Gastroesophageal sphincter (tissue), 4 donors: ENCODE measurements at places on chromosomes 5 and 9. TPM values are rescaled to one million over a fixed set of nuclear protein-coding genes. Genes with fewer than 3 reads are reported as not detected.

COL5A1 gene
- total RNA-seq = 48.5 TPM

PCDHGA7 gene
- 14.3 TPM for total RNA-seq

ARL14EPL gene
- not detected for total RNA-seq

GRCh38 chr5:81537905-81538547 lies 144.1 kb upstream of the ACOT12 start:
- H3K4me1 ChIP-seq = peaks cover 2% of the 10 kb centered on the region
- H3K27ac ChIP-seq = no peak overlapping the region
- ATAC-seq = no peak

DNA sequence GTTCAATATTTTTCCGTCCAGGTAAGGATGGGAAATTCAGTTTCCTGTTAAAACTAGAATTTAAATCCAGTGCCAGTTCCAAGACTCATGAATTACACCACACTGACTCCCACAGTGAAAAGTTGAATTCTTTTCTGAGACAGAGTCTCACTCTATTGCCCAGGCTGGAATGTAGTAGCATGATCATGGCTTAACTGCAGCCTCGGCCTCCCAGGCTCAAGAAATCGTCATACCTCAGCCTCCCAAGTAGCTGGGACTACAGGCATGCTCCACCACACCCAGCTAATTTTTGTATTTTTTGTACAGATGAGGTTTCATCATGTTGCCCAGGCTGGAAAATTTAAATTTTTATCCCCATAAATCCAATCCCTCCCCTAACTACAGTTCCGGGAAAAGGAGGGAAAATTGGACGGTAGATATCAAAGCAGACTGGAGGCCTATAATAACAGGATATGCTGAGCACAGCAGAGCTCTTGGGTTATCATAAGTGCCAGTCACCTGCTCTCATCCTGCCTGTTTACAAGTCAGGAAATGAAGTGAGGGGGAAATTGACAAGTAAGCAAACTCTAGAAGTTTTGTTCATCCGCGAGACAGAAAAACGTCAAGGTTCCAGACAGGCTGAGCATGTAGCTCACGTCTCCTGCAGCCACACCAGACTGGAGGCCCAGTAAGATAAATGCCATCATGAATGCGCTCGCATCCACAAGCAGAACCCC lies 105.7 kb downstream of the UGCG start:
- no peaks in the 10 kb centered on the region for H3K27me3 ChIP-seq
- H3K4me3 ChIP-seq = no peak overlapping the region
- H3K4me1 ChIP-seq = no peaks in the 10 kb centered on the region
- H3K36me3 ChIP-seq = no peaks in the 10 kb centered on the region

DNA sequence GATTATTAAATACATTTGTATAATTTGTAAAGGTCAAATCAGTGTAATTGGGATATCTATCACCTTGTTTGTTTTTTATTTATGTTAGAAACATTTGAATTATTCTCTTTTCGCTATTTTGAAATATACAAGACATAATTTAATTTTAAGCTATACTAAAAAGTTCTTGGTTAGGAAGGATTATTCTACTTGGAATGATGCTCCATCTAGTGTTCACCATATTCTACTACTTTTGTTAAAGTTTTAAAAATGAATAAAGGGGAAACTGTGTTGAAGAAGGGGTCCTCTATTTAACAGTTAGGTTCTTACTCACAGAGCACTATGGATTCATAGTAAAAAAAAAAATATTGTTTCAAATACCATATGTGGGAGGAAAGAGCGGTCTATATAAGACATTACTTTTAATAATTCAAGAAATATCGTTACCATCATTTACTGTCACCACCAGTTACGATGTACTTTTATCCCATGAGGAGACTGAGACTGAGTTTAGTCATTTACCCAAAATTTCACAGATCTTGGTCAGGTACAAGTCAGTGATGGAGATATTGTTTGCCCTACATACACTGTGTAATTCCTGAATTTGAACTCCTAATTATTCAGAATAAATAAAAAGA lies 6.3 kb upstream of the STOM start:
- H3K27me3 ChIP-seq = no peaks in the 10 kb centered on the region
- ATAC-seq = no peak
- peaks cover 47% of the 10 kb centered on the region for H3K4me1 ChIP-seq
- no peak overlapping the region for H3K4me3 ChIP-seq
- no peak overlapping the region for H3K27ac ChIP-seq

GRCh38 chr5:93926831-93927620 lies 185.6 kb upstream of the POU5F2 start:
- no peak overlapping the region for H3K4me3 ChIP-seq
- ATAC-seq = no peak
- no peaks in the 10 kb centered on the region for H3K36me3 ChIP-seq
- H3K4me1 ChIP-seq = no peaks in the 10 kb centered on the region
- no peak overlapping the region for H3K27ac ChIP-seq

- ATAC-seq = no peak
- H3K4me3 ChIP-seq = no peak overlapping the region
- H3K27ac ChIP-seq = no peak overlapping the region
- no peaks in the 10 kb centered on the region for H3K27me3 ChIP-seq
- H3K36me3 ChIP-seq = no peaks in the 10 kb centered on the region
Measured at GRCh38 chr5:76425928-76426804, 23.1 kb downstream of the IQGAP2 start.

DNA sequence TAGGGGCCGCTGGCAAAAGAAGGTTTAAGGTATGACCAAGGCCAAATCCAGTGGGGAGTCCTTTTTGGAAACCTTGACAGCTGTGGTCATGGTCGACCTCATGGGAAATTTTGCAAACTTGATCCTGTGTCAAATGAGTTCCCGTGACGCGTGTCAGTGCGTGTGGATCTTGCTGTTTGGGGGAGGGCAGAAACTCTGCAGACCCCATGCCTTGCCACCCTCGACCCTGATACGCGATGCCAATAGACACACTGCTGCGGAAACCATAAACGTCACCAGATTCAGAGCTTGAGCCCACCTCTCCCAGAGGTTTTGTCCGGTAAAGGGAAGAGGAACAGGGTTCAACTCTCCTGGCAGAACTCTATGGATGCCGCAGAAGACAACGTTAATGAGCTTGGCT lies 104.7 kb downstream of the ADAMTS2 start:
- H3K36me3 ChIP-seq = no peaks in the 10 kb centered on the region
- H3K4me1 ChIP-seq = peaks cover 22% of the 10 kb centered on the region
- no peaks in the 10 kb centered on the region for H3K27me3 ChIP-seq

- no peak overlapping the region for H3K27ac ChIP-seq
- no peaks in the 10 kb centered on the region for H3K4me1 ChIP-seq
Measured at GRCh38 chr5:89584339-89584956, 701.5 kb upstream of the MEF2C start.
